ENCODE measurements at places on chromosomes 7 and 10.

DNA sequence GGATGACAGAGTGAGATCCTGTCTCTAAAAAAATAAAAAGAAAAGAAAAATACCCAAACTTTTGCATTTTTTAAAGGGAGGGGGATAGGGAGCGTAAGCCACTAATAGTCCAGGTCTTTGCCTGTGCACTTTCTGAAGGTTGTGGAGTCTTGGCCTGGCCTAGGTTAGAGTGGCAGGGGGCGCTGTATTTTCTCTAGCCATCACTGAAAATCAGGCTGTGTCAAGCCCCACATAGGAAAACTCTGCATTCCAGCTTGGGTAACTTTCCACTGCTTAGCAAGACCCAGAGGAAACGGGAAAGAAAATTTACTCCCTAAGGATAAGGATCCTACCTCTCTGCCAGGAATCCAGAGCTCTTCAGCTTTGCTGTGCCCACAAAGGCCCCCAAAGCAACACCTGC lies 10.5 kb upstream of the PAX4 start:
- DNase-seq = no peak

DNA sequence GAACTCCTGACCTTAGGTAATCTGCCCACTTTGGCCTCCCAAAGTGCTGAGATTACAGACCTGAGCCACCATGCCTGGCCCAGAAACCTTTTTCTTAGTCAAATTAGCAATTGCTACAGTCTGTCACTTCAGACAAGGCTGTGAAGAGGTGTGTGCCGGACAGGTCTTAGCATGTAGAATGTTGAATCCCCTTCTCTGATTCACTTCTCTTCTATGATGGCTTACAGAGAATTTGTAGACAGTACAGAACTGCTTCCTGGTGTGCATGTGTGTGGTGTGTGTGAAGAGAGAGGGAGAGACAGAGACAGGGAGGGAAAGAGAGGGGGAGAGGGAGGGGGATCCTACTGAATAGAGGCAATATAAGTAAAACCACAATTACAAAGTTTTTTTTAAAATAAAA lies 150.4 kb downstream of the PARD3 start:
- no peak for DNase-seq

GRCh38 chr7:99955247-99955646 lies 20.6 kb downstream of the AZGP1 start:
- DNase-seq = no peak

DNA sequence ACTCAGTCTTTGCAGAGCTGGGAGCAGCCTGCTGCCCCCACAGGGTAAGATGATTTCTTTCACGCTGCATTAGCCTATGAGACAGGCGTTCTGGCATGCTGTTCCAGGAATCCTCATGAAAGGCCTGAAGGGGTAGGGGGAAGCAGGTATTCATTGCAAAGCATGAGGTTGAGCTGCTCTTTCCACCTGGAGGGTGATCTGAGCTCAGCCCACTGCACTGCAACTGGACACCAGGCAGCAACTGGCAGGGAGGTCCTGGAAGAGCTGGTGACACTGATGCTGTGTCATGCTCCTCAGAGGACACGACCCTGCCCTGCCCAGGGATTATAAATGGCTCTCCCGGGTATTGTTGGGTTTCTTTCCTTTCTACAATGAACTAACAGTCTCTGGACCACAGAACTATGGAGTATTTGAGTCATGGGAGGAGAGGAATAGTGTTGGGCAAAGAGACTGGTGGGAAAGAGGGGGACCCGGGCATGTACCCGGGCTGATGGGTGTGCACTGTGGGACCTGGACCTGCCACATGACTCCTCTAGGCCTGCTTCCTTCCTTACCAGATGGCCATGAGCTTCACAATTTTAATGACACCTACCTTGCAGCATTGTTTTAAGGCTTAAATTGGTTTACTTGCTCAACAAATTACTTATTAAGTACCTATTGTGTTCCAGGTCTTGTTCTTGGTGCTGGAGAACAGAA lies 24.3 kb downstream of the SLC25A28 start:
- no peak for DNase-seq

DNA sequence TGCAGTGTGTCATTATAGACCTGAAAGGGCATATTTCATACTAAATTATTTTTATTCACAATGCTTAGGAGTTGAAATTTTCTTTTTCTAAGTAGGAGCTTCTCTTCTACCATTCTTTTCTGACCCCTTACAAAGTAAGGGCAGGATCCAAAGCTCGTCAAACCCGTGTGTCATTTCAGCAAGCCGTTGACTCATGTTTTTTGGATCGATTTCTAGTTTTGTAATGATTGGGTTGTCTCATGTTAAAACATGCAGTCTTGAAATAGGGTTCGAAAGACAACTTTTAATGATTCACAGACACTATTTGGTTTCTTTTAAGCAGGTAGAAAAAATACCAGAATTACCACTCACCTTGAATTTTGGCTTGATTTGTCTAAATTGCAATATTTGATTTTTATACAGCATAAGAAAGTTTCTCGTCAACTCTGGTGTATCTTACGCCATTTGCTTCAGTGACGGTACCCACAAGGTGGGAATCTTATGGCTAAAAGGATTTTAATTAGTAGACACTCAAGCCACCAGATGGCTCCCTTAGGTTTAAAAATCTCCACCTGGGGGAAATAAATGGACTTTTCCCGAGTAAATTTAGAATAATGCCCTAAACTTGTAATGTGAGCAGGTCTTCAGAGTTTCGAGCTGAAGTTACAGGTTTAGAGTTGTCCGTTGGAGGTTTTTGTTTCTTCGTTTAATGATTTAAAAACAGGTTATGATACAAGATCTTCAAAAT lies 283.4 kb downstream of the CCDC3 start:
- no peak for DNase-seq

GRCh38 chr7:98251231-98251600 lies 816 bp downstream of the TECPR1 start:
- DNase-seq = peak; percentile 36

DNA sequence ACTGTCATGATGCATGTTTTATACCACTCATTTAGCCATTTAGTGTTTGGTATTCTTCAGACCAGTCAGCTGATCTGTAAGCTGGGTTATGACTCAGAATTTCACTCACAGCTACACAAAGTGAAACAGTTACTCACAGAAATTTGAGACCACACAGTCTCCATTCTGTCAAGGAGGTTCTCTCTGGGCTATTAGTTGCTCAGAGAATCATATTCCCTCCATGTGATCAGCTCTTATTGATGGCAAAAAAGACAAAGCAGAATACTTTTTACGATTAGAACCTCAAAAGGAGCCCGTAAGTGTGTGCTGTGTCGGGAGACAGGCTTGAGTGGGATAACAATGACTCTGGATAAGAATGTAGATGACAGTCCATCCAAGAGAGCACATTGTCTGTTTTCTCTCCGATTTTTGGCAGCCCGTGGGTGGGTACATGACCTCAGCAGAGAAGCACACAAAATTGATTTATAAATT lies 277.6 kb upstream of the SORCS1 start:
- no peak for DNase-seq

DNA sequence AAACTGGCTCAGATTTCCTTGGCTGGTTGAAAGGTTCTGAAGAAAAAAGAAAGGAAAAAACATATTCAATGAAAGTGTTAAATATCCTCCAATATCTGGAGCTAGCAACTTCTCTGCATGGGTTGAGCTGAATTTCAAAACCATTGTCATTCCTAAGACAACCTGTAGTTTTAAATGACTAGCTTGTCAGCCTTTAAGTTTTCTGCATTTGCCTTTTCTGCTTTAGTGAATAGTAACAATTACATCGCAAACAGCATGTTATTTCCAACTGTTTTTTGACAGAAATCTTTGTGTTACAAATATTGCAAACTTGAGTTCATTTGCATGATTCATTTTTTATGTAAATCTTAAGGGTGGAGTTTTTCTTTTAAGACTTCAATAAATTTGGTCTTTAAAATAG lies 852.3 kb upstream of the CELF2 start:
- DNase-seq = no peak

GRCh38 chr7:117808341-117808757 lies 64.9 kb downstream of the CTTNBP2 start:
- DNase-seq = peak; percentile 95

DNA sequence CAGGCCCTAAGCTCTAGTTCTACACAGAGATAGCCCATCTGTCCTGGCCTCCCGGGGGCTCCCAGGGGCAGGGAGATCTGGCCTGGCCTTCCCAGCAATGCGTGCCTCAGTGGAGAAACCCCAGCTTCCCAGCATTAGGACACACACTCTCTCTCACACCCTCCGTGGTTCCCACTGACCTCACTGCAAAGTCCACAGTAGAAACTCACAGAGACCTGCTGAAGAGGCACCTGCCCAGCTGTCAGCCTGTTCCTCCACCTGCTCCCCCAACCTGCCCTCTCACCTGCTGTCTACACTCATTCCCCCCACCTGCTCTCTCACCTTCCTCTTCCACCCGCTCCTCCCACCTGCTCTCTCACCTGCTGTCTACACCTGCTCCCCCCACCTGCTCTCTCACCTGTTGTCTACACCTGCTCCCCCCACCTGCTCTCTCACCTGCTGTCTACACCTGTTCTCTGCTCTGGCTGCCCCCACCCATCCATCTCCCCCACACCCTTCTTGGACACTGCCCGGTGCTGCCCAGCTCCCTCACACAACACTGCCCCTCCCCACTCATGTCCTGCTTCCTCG lies 21.1 kb upstream of the PFKP start:
- DNase-seq = no peak

- DNase-seq = no peak
Observed at GRCh38 chr7:30896783-30897637, 14.6 kb upstream of the AQP1 start.

GRCh38 chr10:108338146-108338545 lies 1173.6 kb upstream of the SORCS1 start:
- DNase-seq = no peak

DNA sequence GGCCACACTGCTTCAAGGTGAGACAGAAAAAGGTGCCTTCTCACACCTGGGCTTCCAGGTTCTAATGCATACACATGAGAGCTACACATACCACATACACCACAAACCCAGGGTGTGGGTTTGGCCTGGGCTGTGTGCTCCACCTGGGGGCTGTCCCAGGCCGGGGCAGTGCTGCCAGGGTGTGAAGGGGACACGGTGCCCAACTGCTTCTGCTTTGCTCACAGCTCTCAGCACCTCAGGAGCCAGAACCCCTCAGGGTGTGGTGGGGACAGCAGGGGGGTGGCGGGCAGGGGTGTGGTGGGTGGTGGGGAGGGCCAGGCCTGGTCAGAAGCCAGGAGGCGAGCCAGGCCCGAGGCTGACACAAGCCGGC lies 51.1 kb downstream of the TMEM209 start:
- no peak for DNase-seq

- no peak for DNase-seq
Observed at GRCh38 chr7:107405559-107405958, 64.3 kb upstream of the GPR22 start.

DNA sequence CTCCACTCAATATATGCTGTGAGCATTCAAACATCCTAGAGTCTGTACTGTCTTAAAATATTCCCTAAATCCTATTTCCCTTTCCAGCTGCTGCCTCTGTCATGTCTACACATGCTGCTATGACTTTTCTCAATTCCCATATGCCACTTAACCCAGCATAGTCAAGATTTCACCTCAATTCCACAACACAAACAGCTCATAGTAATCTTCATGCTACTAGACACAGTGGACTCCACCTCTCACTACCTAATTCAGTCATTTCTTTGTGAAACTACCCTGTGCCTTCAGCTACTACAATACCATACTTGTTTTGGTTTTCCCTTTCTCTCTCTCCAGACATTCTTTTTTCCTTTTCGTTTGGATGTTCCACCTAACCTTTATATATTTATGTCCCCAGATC lies 45.5 kb downstream of the GSAP start:
- DNase-seq = no peak

- DNase-seq = no peak
Observed at GRCh38 chr10:104253606-104254410, 884 bp upstream of the GSTO1 start.

- no peak for DNase-seq
Observed at GRCh38 chr10:5898163-5898562, 8.1 kb downstream of the FBH1 start.

GRCh38 chr10:21944727-21945386 lies 58.7 kb downstream of the DNAJC1 start:
- DNase-seq = no peak

DNA sequence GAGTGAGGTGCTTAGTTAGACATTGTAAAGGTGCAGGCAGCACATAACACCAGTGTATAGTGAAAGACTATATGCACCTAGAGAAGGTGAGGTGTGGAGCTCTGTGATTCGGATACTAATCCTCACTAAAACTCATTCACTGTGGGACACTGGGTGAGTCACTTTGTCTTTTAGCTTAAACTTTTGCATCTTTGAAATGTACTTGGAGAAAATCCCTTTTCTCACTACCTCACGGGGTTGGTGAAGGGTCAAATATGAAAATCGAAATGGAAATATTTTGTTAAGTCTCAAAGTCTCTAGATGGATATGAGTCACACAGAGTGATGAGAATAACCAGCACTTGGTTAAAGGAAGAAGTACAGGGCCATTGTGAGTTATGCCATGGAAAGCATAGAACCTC lies 38.0 kb downstream of the MDFIC start:
- no peak for DNase-seq

DNA sequence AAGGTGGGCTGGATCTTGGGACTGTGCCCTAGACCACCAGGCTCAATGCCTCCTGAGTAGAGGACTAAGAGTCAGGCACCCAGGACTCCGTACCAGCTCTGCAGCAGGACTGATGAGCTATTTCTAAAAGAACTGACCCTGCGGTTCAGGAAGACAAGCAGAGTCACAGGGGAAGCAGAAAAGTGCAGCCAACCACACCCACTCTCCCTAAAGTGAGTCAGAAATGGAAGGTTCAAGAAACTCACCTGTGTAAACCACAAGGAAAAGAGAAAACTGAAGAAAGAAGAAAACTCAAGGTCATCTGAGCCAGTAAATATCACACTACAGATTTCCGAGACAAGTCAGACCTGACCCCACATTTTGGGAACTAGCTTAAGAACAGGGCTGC lies 2.5 kb downstream of the PARP12 start:
- DNase-seq = no peak

- DNase-seq = no peak
Observed at GRCh38 chr10:5891009-5891408, 966 bp downstream of the FBH1 start.

DNA sequence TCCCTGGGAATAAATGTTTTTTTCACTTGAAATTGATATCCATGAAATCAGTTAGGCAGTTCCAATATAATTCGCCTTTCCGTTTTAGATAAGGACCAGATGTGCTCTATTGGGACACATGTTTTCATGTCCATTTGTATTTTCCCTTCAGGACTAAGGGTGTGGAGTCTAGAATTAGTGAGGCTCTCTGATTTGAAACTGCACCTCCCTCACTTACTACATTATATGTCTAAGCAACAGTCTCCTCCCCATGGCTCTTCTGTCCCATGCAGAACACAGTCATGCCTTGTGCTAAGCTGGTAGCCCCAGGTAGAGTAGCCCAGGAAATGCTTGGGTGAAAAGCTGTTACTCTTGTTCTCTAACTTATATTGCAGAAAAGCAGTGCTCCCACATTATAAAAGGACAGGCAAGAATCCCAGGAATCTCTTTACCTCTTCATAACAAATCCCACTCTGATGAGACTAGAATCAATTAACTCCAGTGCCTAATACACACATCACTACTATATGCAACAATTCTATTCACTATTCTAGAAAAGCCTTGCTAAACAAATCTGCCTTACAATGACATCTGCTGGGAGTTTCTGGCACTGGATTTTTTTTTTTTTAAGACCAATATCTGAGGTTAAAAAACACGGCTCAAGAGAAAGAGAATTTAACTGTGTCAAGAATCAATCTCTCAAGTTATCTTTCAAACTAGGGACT lies 293.9 kb downstream of the SNX13 start:
- no peak for DNase-seq

Measured in NCI-H2227 treated with DMSO at 0.1 percent for 48 hours (cell line).